Naive B cell (primary cell): ENCODE measurements at places on chromosomes 2 and 18. TPM values are rescaled to one million over a fixed set of nuclear protein-coding genes. Genes with fewer than 3 reads are reported as not detected.
A peak's percentile ranks its signal among the peaks of the same experiment; 100 is the strongest.

The CNRIP1 gene
- not detected for polyA plus RNA-seq

The LYPD6B gene
- 4.2 TPM for polyA plus RNA-seq

DNA sequence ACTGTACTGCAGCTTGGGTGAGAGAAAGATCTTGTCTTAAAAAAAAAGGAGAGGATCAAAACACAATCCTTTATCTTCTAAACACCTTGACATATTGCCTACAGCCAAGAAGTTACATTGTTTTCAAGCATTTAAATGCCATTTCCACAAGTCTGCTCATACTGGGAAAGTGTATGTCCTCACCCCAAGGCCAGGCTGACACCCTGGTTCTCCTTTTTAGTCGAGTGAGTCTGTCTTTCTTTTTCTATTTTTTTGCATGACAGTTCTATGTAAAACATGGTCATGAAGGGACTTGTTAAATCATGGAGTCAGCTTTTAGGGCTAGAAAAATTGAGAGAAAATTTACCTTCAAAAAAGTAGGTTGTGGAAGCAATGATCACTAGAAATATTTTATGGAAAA lies 233.3 kb downstream of the FAM210A start:
- DNase-seq, result no peak

GRCh38 chr2:105888625-105889024 lies 143.9 kb downstream of the NCK2 start:
- no peak for DNase-seq

DNA sequence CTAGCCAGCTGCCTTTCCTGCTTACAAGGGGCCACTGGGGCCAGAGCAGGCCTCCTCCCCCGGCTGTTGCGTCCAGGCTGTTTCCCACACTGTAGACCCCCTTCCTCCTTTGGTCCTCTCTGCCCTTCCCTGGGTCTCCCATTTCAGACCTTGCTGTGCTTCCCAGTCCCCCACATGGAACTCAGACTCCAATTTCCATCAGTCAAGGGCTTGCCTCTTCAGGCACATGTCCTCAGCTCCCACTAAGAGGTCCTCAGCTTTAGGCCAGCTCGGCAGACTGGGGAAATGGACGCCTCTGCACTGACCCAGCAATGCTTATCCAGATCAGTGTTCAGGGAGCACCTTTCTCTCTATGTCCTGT lies 98.0 kb upstream of the BZW1 start:
- no peak for DNase-seq

The IL1RN gene
- 0.29 TPM for polyA plus RNA-seq

DNA sequence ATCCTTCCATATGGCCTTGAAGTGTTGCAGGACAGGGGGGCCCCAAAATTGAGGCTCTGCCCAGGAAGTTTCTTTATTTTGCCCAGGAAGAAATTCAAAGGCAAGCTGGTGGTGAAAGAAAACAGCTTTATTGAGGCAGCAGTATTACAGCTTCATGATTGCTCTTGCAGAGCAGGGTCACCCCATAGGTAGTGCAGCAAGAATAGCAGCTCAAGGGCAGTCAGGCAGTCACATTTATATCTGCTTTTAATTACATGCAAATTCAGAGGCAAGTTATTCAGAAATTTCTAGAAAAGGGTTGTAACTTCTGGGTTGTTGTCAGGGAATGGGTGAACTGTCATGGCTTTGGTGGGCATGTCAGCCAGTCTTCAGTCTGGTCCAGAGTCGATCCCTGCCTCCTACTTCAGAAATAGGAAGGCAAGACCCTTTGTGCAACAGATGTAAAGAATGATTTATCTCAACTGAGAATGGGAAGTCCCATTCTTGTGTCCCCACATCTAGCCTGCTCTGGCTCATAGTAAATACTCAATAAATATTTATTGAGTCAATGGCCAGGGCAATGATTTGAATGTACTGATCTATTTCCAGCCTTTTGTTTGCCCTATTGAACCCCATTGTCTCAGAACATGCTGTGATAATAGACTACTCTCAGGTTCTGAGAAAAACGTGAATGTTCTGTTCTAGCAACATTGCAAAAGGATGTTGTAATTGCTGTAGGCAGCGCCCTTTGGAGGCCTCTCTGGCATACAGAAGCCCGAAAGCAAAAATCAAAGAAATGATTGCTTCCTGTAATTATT lies 129.8 kb downstream of the MYO3B start:
- DNase-seq, result no peak

GRCh38 chr2:215702116-215702902 lies 266.4 kb upstream of the FN1 start:
- no peak for DNase-seq

DNA sequence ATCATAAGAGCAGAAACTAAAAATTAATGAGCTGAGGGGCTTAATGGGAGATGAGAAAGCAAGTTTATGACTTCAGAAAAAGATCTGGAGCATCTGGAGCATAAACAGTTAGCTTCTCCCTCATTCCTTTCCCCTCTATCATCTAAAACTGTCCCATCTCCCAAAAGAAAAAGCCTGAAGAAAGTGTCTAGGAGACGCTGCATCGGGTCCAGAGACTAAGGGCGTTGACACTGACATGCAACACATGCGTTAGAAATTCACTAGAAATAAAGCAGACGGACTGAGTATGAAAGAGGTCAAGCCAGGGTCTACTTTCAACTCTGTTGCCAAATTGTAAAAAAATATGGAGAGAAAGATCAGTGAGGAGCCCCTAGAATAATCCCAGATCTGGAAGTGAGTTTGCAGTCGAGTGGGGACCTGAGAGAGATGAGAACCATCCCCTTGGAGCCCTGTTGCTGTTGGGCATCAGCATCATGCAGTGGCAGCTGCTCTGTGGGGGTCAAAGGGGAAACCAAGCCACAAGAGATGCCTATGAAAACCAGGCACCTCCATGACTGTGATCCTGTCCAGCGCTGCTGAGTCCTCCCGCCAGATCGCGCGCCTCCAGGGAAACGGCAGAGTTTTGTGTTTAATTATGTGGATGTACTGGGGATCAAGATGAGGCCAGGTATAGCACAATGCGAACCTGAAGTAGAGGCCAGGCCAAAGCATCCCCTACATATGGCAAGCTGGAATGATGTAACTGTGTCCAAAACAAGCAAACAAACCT lies 13.9 kb downstream of the ANTXR1 start:
- no peak for DNase-seq

- no peak for DNase-seq
These were observed 50.1 kb upstream of the KCNH7 start for GRCh38 chr2:162888652-162889051.

- DNase-seq, result no peak
These were observed 19.7 kb upstream of the DAPL1 start for GRCh38 chr2:158775273-158776027.

DNA sequence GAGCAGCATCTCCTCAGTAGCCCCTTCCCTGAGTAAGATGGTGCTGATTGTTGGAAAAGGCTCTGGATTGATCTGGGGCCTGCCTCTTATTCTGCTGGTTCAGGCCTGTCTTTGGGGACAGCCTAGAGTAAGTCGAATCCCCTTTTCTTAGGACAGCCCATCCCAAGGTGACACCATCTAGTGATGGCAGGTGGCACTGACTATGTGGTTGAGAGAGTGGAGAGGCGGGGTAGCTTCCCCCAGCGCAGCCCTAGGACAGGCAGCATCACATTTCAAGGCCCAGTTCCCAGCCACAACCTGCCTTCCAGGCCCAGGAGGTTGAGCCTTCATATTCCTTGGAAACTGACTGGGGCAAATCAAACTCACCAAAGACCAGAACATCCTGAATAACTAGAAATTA lies 69.1 kb upstream of the B3GNT7 start:
- no peak for DNase-seq

The HOXD9 gene
- polyA plus RNA-seq, result not detected

The HTRA2 gene
- polyA plus RNA-seq, result 45.3 TPM

The OXER1 gene
- polyA plus RNA-seq, result 0.52 TPM

DNA sequence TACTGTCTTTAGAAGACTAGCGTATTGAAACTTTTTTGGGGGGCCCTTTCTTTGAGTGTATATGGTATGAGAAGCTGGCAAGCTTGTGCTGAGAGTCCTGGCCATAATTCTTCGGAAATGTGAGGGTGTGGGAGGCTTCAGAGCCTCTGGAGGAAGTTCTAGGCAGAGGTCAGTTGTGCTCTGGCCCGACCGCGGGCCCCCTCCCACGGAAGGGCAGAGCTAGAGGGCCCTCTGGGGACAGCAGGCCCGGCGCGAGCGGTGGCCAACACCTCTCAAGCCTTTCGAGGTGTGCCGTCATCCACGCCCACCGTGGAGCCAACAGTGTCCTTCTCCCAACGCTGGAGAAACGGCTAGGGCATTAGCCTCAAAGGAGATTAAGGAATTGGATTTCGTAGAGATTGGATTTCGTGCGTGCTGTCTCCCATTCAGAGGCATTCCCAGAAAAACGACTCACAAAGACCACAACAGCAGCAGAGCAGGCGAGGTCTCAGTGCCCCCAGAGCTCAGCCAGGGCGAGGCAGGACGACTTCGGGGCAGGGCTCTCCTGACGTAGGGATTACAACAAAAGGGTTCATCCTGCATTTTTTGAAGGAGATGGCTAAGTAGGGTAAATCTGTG lies 2.2 kb upstream of the MTCL1 start:
- DNase-seq, result no peak

- DNase-seq, result no peak
These were observed 629.6 kb downstream of the ARHGAP15 start for GRCh38 chr2:143758629-143759330.

DNA sequence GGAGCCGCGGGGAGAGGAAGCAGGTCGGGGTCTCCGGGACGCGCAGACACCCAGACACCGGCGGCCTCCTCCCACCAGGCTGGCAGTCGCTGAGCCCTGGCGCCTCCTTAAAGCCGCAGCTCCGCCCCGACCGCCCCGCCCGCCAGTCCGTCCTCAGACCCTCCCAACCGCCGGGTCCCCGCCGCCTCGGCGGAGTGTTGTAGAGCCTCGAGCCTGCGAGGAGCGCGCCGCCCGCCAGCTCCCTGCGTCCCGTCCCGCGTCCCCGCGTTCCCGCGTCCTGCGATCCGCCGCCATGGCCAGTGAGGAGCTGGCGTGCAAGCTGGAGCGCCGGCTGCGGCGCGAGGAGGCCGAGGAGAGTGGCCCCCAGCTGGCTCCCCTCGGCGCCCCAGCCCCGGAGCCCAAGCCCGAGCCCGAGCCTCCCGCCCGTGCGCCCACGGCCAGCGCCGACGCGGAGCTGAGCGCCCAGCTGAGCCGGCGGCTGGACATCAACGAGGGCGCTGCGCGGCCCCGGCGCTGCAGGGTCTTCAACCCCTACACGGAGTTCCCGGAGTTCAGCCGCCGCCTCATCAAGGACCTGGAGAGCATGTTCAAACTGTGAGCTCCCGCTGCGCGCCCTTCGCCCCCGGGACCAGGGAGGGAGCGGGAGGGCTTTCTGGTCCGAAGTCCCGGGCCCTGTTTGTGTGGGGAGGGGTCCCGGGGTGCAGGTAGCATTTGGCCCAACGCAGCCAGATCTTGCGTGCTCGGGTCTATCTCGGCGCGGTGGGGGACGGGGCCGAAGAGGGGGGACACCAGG lies at the start of gene EFHD1:
EFHD1 (plus strand) TSS at position 192 of the 793 bp plus-strand sequence; CDS start at position 293, 101 bp downstream.
- DNase-seq, result peak; percentile 42

The SPP2 gene
- polyA plus RNA-seq, result not detected

DNA sequence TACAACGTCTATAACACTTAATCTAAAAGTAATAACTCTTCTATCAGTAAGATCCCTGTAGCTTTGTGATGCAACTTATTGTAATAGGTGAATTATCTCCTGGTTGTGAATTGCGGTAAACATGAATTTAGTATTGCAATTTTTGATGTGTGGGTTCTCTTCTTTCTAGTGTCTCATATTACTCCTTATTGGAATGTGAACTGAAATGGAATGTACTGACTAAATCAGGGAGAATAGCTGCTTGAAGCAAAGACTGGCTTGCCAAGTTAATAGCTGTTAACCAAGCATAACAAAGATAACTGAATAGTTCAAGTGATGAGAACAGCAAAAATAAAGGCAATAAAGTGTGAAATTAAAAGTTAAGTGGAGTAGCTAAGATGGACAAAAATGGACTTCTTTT lies 60.5 kb upstream of the TFPI start:
- no peak for DNase-seq

The SRD5A2 gene
- polyA plus RNA-seq, result not detected

- DNase-seq, result no peak
These were observed 205.8 kb downstream of the ZNF385B start for GRCh38 chr2:179655627-179656026.

The VWA3B gene
- not detected for polyA plus RNA-seq
